ENCODE measurements at places on chromosomes 12 and 14.

GRCh38 chr14:84927096-84927827, 602.7 kb upstream of the FLRT2 start:
- no peak for DNase-seq

DNA sequence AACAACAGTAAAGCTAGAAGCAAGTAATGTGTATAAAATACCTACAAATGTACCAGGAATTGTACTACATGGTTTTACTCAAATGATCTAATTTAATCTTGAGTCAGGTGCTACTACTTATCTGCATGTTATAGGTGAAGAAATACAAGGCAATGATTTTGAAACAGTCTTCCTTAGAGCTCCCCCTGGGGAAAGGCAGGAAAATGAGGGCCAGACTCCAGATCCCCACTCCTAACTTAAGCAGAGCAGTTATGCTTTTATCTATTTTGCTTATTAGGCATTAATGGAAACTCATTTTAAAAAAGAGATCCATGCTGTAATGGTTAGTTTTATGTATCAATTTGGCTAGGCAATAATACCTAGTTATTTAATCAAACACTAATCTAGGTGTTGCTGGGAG, 109.3 kb upstream of the CPSF6 start:
- no peak for DNase-seq

- no peak for DNase-seq
Observed at GRCh38 chr12:57756406-57757341, 1.8 kb downstream of the MARCHF9 start.

- peak; percentile 92 for DNase-seq
Observed at GRCh38 chr14:31229638-31230572, 22.3 kb upstream of the HECTD1 start.

GRCh38 chr14:24695265-24696241, 61.6 kb upstream of the GZMB start:
- no peak for DNase-seq

DNA sequence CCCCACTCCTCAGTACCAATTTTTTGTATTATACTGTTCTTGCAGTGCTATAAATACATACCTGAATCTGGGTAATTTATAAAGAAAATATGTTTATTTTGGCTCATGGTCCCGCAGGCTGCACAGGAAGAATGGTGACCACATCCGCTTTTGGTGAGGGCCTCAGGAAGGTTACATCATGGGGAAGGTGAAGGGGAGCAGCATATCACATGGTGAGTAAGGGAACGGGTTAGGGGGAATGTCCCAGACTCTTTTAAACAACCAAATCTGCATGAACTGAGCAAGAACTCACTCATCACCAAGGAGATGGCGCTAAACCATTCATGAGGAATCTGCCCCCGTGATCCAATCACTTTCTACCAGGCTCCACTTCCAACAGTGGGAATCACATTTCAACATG, 40.0 kb downstream of the OSBPL8 start:
- no peak for DNase-seq

GRCh38 chr12:99852666-99853065, 132.1 kb downstream of the ANKS1B start:
- no peak for DNase-seq

DNA sequence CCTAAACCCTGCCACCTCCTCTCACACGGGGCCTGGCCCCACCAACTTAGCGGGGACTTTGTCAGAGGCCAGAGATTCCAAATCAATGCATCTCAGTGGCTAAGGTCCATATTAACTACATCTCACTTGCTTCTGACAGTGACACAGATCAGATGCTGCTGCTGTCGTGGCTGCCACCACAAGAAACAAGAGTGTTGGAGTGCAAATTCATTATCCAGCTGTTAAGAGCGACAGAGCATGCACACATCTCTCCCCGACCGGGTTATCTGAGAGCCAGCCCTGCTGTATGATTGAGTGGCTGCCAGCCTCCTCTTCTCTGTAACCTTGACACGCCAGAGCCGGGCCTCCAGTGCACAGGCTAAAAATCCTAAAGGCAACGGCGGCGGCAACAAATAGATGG, 40.2 kb downstream of the SPRING1 start:
- DNase-seq, result no peak

DNA sequence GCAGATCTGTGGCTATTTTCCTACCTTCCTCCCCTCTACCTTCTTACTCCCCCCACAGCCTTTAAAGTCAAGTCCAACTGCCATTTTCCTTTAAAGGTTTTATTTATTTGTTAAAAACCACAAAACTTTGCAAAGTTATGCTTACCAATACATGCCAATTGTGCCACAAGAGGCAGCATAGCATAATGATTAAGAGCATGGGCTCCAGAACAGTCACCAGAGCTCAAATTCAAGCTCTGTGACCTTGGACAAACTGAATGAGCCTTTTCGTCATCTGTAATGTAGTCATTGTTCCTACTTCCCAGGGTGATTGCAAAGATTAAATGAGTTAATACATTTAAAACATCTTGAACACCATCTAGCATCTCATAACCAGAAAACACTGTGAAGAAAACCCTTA, 13.0 kb upstream of the FMNL3 start:
- DNase-seq, result no peak

DNA sequence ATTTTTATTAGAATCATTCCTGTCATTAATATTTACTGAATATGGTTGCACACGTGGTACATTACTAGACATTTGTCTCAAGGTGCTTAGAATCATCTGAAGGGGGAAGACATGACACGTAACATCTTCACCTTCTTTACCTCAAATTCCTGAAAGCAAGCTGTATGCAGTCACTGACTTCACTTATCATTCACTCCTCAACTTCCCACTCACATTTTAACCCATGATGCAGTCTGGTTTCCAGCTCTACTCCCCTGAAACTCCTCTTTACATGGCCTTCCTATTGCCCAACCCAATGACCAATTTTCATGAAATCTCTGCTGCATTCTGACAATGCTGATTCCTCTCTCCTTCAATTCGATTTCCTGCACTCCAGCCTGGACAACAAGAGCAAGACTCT, 5.8 kb upstream of the PSMC6 start:
- DNase-seq, result peak; percentile 88

- no peak for DNase-seq
Observed at GRCh38 chr14:92832137-92832700, 38.1 kb downstream of the GOLGA5 start.

DNA sequence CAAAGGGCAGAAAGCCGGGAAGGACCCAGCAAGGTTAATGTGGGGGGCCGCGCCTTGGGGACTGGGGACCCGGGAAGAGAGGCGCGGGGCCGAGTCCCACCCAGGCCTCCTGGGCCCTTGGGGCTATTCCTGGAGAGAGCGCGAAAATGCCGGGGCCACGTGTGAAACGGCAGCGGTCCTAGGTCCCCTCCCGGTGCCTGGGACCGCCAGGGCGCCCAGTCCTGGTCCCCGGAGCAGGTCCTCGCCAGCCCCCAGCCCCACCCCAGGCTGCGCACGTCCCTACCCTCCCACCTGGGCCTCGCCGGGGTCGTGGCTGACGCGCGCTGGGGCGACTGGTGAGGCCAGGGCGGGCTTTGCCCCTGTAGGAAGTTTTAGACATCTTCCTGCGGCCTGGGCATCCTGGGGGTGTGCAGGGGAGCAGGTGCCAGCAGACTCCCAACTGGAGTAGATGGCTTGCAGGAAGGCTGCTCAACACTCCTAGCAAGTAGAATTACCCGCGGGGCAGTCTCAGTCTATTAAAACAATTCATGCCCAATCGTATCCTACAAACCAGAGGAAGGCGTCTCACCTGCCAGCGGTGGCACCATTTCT, 708 bp downstream of the FAR2 start:
- no peak for DNase-seq

- no peak for DNase-seq
Observed at GRCh38 chr12:1467710-1468109, 126.7 kb downstream of the FBXL14 start.

- DNase-seq, result no peak
Observed at GRCh38 chr14:65318636-65319506, 93.7 kb upstream of the FUT8 start.

GRCh38 chr12:34394211-34395055, 372.1 kb downstream of the ALG10 start:
- no peak for DNase-seq

DNA sequence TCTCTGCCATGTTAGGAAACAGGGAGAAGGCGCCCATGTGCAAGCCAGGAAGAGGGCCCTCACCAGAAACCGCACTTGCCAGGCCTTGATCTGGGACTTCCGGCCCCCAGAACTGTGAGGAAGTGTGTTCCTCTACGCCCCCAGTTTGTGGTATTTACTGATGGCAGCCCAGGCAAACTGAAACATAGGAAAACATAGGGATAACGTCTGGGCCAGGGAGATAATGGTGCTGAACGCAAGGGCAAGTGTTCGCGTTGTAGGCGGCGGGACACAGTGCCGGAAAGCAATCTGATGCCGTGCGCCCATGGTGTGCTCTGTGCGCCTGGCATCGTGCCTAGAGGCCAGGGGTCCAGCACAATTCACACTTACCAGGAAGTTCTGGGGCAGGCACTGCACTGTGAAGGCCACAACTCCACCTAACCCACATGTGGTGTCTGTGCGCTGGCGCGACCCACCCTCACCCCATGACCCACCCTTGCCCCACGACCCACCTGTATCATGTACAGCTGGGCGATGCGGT, 53.6 kb downstream of the ARL6IP4 start:
- no peak for DNase-seq

GRCh38 chr12:22600181-22600580, 24.8 kb upstream of the ETNK1 start:
- DNase-seq, result no peak

Measured in foreskin keratinocyte (primary cell).